Stimulated activated CD4-positive, alpha-beta T cell treated with anti-CD3 and anti-CD28 coated beads, Interleukin-4, amount 100 ng/mL, for 1 hour (primary cell): ENCODE measurements at places on chromosomes 2 and 18.

DNA sequence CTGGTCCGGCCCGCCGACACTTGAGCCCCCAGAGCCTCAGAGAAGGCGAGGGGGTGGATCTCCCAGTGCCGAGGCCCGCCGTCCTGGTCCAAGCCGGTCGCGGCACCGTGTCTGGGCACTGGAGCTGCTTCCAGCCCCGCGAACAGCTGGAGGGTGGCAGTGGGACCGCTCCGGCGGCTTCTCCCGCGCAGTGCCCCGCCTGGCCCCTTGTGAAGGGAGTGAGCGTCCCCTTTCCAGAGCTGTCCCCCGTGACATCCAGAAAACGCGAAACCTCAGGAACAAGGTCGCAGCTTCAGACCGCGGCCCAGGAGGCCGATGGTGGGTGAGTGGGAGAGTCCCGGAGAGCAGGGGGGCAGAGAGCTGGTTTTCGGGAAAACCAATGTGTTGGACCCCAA is 579 bp upstream of the EMX1 start:
- DNase-seq: no peak

- DNase-seq: no peak
Observed at GRCh38 chr2:235784788-235785187, 290.9 kb downstream of the AGAP1 start.

GRCh38 chr2:135851858-135852257 is 14.9 kb upstream of the LCT start:
- no peak for DNase-seq

GRCh38 chr2:99956232-99957030 is 186.0 kb downstream of the AFF3 start:
- DNase-seq: no peak

DNA sequence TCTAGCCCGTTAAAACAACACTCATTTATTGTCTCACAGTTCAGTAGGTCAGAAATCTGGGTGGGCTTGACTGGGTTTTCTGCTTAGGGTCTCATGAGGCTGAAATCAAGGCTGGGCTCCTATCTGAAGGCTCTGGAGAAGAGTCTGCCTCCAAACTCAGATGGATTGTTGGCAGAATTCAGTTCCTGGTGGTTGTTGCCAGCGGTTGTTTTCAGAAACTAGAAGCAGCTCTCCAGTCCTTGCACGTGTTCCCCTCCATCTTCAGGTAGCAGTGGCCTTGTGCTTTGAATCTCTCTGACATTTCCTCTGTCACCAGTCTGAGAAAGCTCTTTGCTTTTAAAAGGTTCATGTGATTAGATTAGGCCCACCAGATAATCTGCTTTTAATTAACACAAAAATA is 20.1 kb upstream of the FN1 start:
- DNase-seq: no peak

GRCh38 chr2:232578626-232579025 is 28.1 kb downstream of the EIF4E2 start:
- no peak for DNase-seq

DNA sequence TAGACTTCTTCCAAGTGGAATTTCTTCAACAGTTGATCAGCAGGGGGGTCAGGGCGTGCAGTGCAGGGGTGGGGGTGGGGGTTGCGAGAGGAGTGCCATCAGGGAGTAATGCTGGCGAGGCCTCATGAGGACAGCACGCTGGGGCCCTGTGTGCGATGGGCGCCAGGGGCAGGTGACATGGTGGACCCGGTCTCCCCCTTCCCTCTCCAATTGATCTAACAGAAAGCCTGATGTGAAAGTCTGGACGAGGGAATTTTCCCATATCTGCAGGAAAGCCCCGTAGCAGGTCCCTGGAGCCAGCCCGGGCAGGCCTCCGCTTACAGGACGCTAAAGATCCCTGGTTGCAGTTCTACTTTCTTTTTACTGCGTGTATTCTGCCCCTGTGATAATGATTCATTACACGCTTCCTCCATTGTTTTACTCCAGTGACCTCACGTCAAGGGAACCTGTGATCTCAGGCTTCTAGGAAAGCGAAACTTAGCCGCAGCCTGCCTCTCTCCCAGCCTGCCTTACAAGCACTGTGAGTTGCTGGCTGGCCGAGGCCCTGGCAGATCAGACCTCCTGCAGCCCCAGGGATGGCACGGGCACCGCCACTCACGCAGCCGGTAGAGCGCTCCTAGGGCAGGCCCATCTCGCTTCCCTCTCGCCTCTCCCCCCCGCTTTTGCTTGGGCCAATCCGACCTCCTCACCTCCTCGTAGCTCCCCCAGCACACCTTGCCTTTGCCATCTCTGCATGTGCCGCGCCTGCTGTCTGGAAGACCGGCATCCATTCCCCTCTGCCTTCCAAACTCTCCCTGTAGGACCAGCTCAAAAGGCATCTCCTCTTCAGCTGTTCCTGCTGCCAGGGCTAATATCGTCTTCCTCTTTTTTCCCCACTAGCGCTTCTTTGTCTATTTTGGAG is 19.2 kb downstream of the NEURL3 start:
- peak; percentile 76 for DNase-seq

DNA sequence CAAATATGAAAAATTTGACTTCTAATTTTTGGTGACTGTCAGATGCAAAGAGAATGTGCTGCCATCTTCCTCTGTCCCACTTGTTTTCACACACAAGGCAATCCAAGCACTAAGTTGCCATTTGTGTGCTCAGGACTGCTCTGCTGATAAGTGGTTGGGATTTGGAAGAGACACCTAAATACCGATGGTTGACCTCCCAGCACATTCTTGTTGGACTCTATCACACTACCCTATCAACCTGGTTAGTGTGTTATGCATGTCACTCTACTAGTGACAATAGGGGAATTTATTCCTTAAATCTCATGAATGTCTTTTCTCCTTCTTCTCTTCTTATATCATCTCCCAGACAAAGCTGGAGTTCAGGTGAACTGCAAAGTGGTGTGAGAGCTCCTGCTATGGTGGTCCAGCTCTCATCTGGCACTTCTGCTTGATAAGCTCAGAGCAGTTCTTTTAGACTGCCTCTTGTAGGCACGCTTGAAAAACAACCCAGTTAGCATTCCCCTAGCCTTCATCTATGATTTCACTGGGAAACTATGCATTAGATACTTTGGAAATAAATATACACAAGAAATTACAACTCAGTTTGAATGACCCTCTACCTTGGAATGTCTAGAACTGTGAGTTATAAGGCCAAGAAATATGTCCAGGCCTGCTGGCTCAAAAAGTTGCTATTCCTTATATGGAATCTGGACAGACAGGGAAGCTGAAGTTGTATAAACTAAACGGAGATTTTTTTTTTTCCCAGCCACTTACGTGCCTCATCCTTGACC is 404.8 kb downstream of the MEIS1 start:
- DNase-seq: no peak

- DNase-seq: no peak
Observed at GRCh38 chr18:77066689-77067088, 65.9 kb downstream of the MBP start.

DNA sequence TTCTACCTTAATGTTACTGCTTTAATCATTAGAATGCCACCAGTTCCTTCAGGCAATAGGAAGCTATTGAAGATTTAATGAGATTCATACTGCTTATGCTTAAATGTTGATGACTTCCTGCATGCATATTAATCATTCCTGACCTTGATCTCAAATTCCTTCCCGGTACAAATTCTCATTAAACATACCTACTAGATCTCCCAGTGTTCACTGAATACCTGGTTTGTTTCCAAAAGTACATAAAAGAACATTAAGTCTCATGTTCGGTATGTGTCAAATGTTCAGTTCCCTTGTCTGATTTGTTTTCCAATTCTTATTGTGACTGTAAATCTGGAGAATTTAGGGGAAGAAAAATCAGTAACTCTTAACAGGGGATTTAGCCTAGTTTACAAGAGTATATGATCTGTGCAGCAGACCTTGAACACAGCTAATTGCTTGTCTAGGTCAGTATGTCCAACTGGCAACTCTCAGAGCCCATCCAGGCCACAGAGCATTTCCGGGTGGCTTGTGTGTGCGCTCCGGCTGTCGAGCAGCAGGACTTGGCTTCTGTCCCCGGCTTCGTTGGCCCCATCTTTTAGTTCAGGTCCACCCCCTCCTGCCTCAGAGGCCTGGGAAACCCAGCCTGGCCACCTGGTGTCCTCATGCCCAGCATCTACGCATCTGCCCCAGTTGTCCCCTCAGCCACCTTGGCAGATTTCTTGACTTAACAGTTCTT is 13.1 kb downstream of the METAP1D start:
- no peak for DNase-seq

DNA sequence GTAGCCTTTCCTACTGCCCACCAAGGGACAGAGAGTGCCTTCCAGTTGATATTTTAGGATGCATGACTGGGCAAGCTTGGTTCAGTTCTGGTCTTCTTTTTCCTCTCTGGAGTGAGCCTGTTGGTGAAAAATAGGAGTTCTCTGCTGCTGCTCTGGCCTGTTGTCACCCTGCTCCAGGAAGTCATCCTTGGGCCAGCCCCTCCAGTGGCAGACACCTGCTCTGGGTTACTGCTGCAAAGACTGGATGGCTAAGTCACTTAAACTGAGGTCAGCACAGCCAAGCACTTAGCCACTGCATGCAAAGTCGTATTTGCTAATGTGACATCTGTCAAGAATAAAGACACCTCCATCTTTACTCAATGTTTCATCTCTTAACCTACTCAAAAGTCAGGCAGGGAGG is 219.6 kb upstream of the ID2 start:
- DNase-seq: no peak

GRCh38 chr2:220243571-220243970 is 616.1 kb downstream of the SLC4A3 start:
- no peak for DNase-seq

GRCh38 chr2:608297-608696 is 68.9 kb downstream of the TMEM18 start:
- no peak for DNase-seq

GRCh38 chr2:22934747-22935146 is 450.2 kb upstream of the KLHL29 start:
- no peak for DNase-seq

GRCh38 chr2:39584283-39584965 is 81.3 kb upstream of the TMEM178A start:
- DNase-seq: no peak

DNA sequence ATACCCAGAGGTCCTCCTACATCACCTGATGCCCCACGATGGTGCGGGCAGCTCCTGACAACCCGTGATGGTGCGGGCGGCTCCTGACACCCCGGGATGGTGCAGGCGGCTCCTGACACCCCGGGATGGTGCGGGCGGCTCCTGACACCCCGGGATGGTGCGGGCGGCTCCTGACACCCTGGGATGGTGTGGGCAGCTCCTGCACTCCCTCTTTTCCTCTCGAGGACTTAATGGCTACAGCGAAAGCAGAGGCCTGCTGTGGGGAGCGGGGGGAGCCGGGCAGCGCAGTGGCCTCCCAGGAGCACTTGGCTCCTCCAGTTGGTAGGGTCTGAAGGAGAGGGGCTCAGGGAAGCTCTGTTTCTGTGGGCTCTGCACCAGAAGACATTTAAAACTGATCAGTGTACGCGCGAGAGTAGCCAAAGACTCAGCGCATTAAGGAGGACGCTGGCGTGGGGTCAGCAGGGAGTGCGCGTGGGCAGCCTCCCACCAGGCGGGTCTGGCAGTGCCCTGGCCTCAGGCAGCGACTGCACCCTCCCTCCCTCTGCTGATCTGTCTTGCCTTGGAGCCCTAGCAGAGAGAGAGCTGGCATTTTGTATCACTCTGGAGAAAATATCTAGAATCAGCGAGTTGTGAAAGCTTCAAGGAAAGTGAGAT is 464.5 kb upstream of the MYT1L start:
- no peak for DNase-seq

GRCh38 chr2:84847326-84848050 is 33.4 kb downstream of the TRABD2A start:
- no peak for DNase-seq

- DNase-seq: no peak
Observed at GRCh38 chr2:18346344-18346743, 214.1 kb downstream of the RDH14 start.

GRCh38 chr18:58819051-58819450 is 45.6 kb upstream of the ZNF532 start:
- no peak for DNase-seq

DNA sequence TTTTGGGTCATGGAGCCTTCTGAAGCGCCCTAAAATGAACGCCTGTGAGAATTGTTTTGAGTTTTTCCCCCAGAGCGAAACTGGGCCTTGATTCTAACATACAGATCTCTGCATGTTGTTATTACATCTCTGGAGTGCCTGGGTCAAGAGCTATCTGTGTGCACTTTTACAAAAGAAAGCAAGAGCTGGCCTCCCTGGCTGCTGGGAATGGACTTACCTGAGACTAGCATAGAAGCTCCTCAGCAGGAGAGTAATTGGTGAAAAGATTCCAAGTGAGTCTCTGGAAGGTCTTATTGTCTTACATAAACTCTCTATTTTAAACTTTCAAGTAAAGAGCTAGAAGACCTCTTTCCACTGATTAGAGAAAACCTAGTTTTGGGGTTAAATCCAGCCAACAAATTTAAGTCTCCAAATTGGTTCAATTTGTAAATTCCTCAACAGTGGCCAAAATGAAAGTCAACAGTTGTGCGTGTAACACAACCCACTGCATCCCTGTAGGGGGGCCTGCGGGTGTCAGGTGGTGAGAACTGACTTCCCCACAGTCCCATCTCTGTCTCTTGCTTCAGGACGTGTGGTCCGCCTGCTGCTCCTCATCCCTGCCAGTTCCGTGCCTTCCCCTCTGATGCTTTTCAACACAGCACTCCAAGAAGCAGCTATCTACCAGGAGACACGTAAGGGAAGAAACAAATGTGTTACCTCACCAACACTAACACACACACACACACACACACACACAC is 206.1 kb downstream of the SH3BP4 start:
- no peak for DNase-seq

GRCh38 chr2:5977477-5977876 is 285.3 kb downstream of the SOX11 start:
- no peak for DNase-seq

GRCh38 chr2:237319887-237320286 is 94.1 kb downstream of the COL6A3 start:
- no peak for DNase-seq

- DNase-seq: no peak
Observed at GRCh38 chr2:212379103-212379502, 159.5 kb downstream of the ERBB4 start.
